ENCODE measurements at places on chromosomes 13 and 19. TPM values are rescaled to one million over a fixed set of nuclear protein-coding genes. Genes with fewer than 3 reads are reported as not detected.

SCEL gene
- not detected for total RNA-seq

HCST gene
- not detected for total RNA-seq

MAB21L1 gene
- total RNA-seq: not detected

MAMSTR gene
- 2.7 TPM for total RNA-seq

SEMA6B gene
- 0.53 TPM for total RNA-seq

ARHGEF1 gene
- total RNA-seq: 63.7 TPM

HIPK4 gene
- not detected for total RNA-seq

EDNRB gene
- total RNA-seq: not detected

CGB5 gene
- total RNA-seq: not detected

RASIP1 gene
- total RNA-seq: 4.1 TPM

ZNF534 gene
- total RNA-seq: not detected

DACH1 gene
- under 0.01 TPM for total RNA-seq

TBXA2R gene
- total RNA-seq: 8.6 TPM

ZNF571 gene
- 0.89 TPM for total RNA-seq

Data from myometrial cell (primary cell).